Immature natural killer cell (primary cell): ENCODE measurements at places on chromosomes 16 and 17.
A peak's percentile ranks its signal among the peaks of the same experiment; 100 is the strongest.

GRCh38 chr16:69073181-69073702 is 32.2 kb upstream of the HAS3 start:
- DNase-seq = no peak

GRCh38 chr16:4350365-4350786 is 745 bp downstream of the PAM16 start:
- DNase-seq = no peak

DNA sequence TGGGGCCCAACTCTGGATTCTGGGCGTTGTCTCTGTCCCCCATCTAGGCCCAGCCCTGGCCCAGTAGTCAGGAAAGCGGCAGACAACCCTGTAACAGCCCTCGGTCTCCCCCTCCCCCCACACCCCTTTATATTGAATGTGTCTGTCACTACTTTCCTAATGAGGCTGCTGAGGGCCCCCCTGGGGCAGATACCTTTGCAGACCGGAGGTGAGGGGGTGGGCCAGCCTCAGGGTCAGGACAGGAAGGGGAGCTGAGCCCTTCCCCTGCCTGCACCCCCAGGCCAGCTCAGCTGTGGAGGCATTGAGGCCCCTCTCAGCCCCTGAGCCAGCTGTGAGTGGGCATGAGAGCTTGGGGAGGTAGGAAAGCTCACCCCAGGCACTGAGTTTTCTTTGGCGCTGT is 17.1 kb downstream of the RAI1 start:
- DNase-seq = no peak

DNA sequence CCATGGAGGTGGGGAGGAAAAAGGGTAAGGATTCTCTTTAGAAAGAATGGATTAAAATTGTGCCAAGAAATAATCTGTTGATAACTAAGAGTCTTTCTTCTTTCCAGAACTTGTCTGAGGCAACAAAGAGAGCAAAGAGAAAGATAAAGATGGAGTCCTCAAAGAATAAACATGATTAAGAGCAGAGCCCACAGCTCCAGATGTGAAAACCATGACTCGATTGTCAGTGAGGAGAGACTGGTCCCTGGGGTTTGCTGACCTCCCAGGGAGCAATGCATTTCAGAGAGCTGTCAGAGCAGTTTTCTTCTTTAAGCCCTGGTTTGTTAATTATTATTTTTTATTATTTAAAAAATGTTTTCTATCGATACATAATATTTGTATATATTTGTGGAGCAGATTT is 74.6 kb downstream of the TMEM100 start:
- DNase-seq = no peak

GRCh38 chr16:30335598-30336474 is 19.3 kb downstream of the CD2BP2 start:
- no peak for DNase-seq

DNA sequence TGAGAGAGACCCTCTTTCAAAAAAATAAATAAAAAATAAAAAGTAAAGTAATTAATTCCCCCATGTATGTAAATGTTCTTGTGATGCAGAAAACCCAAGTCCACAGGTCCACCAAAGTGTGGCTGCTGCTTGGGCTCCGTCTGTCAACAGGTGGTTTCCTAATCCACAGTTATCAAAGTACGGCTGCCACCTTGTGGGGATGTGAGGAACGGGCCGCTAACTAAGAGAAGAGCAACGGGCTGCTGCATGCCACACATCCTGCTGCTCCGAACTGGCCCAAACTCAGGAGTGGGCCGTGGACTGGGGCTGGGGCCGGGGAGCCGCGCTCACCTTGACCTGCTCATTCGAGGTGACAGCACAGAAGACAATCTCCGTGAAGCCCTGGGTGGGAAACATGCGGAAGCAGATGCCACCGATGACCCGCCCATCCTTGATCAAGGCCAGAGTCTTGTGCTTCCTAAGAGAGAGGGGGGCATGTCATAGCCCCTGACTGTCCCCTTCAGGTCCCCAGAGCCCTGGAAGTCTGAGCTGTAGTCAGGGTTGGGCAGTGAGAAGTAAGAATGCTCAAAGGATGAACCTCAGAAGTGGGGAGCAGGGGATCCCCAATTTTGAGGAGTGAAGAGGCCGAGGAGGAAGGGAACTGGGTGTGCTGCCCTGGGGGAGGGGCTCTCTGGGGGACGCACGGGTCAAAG is 4.3 kb downstream of the KAT2A start:
- DNase-seq = peak; percentile 81

- no peak for DNase-seq
These were observed 11.6 kb upstream of the SUPT4H1 start for GRCh38 chr17:58363457-58364185.
